ENCODE measurements at places on chromosomes 3 and 15. TPM values are rescaled to one million over a fixed set of nuclear protein-coding genes. Genes with fewer than 3 reads are reported as not detected.

Gene KBTBD13
- not detected for total RNA-seq

Gene IGSF11
- total RNA-seq = 1.2 TPM

Gene GATM
- total RNA-seq = 2.0 TPM

Gene APOD
- not detected for total RNA-seq

DNA sequence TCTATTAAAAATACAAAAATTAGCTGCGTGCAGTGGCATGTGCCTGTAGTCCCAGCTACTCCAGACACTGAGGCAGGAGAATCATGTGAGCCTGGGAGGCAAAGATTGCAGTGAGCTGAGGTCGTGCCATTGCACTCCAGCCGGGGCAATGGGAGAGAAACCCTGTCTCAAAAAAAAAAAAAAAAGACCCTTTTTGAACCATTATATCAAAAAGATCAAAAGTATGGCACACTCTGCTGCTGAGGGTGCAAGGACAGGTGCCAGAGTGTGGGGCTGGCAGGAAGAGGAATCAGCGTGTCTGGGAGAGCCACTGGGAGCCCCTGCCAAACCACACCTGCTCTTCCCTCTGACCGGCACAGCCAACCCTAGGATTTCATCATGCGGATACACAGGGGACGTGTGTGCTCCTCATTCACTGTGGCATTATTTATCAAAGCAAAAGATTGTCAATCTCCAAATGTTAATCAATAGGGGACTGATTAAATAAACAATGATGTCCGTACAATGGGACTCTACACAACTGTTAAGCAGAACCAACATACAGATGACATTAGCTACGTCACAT lies 147.3 kb upstream of the TLE3 start:
- peaks cover 65% of the 10 kb centered on the region for H3K4me1 ChIP-seq
- DNase-seq = no peak
- no peak overlapping the region for H3K4me3 ChIP-seq

- no peak for DNase-seq
- peaks cover 46% of the 10 kb centered on the region for H3K36me3 ChIP-seq
- no peak overlapping the region for H3K27ac ChIP-seq
- no peaks in the 10 kb centered on the region for H3K27me3 ChIP-seq
These were observed 767 bp downstream of the EPM2AIP1 start for GRCh38 chr3:36991923-36992805.

DNA sequence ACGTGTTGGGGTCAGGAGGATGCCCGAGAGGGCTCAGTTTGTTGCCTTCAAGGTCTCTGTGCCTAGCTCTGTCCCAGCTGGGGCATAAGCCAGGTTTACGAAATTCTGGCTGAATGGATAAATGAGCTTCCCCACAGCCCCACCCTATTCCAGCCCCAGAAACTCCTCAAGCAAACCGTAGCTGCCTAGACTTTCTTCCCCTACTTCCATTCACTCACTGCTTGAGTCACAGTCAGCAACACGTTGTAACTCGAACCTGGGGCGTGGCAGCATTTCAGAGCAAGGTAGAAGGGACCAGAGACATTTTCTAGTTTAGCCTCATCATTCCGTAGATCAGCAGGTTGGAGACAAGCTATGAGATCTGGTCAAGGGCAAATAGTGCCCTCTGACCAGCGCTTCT lies 24.2 kb downstream of the NMNAT3 start:
- no peak overlapping the region for H3K4me3 ChIP-seq
- no peaks in the 10 kb centered on the region for H3K27me3 ChIP-seq
- H3K36me3 ChIP-seq = no peaks in the 10 kb centered on the region
- DNase-seq = no peak

GRCh38 chr15:59168536-59168935 lies 38.1 kb upstream of the LDHAL6B start:
- DNase-seq = no peak
- H3K27me3 ChIP-seq = no peaks in the 10 kb centered on the region
- H3K36me3 ChIP-seq = peaks cover 3% of the 10 kb centered on the region
